Stimulated activated CD4-positive, alpha-beta T cell treated with anti-CD3 and anti-CD28 coated beads, Interleukin-4, amount 100 ng/mL, for 24 hours (primary cell): ENCODE measurements at places on chromosomes 4 and X.

DNA sequence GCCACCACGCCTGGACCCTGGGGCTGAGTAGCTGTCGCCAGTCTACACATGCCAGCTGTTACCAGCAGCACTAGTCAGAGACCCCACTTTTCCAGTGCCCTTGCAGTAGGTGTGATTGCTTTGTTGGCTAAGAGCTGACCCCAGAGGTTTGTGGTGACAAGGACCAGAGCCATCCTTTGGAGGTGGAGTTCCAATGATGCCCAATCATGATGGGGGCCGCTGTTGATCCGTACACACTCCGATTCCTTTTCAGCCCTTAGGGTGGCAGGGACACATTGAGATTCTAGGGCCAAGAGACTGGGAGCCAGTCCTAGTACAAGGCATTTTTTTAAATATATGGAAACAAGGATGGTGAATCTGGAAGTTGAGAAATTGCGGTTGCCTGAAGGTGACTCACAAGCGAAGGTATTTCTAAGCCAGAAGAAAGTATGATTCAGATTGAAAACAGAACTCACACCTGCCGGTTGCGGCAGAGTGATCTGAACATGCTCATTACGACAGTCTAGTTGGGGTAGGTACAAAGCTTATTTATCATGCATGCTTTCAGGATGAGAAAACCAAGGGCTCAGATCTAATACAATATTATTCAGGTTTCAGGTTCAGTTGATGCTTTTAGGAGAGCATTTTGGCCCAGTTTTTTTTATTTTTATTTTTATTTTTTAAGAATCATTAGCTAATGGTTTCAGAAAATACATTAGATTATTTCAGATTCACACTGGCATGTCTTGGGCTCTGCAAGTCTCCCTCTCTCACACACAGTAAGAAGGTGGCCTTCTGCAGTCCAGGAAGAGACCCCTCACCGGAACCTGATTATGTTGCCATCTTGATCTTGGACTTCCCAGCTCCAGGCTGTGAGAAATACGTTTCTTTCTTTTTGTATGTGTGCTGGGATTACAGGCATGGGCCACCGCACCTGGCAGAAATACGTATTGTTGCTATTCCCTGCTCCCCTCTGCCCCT is 43.4 kb downstream of the SHROOM2 start:
- DNase-seq: peak; percentile 22

- no peak for DNase-seq
Observed at GRCh38 chrX:134566506-134566905, 91.8 kb downstream of the PLAC1 start.

DNA sequence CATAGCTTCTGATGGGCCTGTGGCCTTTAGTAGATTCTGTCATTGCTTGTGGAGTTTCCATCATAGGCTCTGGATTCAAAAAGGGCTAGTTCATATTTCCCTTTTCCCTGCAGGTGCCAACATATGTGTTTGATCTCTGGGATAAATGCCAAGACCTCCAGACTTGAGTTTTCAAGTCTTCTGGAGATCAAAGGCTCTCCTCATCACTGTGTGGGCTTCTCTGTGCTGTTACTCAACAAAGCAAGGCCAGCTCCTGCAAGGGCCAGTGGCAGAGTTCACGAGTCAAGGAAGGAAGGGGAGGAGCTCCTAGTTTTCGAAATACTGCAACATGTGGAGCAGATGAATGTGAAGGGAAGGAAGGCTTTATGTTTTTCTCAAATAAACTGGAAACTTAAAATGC is 62.7 kb upstream of the SCML1 start:
- DNase-seq: no peak

DNA sequence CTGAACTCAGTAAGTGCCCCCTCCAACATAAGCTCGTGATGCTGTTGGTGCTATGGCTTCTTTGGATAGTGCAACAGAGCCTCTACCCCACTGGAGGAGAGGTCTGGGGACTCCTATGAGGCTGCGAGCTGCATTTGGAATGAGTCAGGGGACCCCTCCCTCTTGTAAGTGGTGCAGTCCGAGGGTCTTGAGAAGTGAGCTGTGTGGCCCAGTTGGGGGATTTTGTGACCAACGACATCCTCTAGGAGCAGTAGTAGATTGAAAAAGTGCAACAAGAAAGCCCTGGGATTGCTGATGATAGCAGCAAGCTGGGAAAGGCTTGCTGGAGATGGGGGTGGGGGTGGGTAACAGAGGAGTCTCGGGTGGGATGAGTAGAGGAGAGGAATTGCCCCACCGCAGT is 3.1 kb downstream of the FRMPD3 start:
- no peak for DNase-seq

DNA sequence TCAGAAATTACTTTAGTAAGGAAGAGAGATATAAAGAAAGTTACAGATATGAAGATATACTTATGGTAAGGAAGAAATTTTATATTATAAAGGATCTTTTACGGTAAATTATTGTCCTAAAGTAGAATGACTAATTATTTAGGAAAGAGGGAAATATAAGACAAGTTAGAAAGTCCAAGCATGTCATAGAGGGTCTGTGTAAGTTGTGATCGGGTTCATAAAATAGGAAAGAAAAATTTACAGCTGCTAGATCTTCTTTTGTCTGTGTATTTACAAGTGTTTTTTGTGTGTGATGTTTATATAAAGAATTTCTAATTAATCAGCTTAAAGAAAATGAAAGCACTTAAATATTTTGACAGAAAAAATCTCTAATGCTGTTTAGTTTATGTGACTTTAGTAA is 1054.9 kb upstream of the DIAPH2 start:
- no peak for DNase-seq

- no peak for DNase-seq
Observed at GRCh38 chrX:40845331-40845911, 110.1 kb upstream of the MED14 start.

- no peak for DNase-seq
Observed at GRCh38 chrX:116170511-116170910, at the start of gene AGTR2. Gene AGTR2 (plus strand): TSS chrX:116170744. CDS start chrX:116172281, 1,537 bp downstream.

GRCh38 chr4:112633477-112634235 is 3.1 kb downstream of the ZGRF1 start:
- DNase-seq: no peak

GRCh38 chr4:4560642-4561041 is 18.8 kb upstream of the STX18 start:
- DNase-seq: no peak

- DNase-seq: peak; percentile 54
Observed at GRCh38 chr4:80335554-80336358, at the start of gene CFAP299. Gene CFAP299 (plus strand): TSS chr4:80335730.

- no peak for DNase-seq
Observed at GRCh38 chr4:108878806-108879205, 116.0 kb upstream of the ETNPPL start.

GRCh38 chrX:20620306-20620705 is 353.6 kb upstream of the RPS6KA3 start:
- DNase-seq: no peak
